NCI-H460 (cell line): ENCODE measurements at places on chromosomes 3 and 15.
A peak's percentile ranks its signal among the peaks of the same experiment; 100 is the strongest.

- no peak for DNase-seq
Observed at GRCh38 chr3:128991355-128991895, 2.5 kb downstream of the CFAP92 start.

DNA sequence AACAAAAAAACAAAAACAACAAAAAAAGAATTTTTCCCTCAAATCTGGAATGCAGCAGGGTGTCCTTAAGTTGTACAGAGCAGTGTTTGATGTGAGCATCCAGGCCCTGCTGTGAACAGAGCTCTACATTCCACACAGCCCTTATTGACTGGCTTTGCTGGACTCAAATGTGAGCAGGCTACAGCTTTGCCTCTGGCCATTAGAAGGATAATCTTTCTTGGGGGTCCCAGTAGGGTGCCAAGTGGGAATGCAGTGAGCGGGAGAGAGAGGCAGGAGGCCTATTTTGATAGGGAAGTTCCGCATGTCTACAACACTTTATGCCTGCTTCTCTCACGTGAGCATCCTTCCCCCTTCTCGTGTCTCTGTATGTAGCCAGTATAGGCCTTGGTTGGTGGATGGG, 34.4 kb upstream of the TPRG1 start:
- DNase-seq: no peak

DNA sequence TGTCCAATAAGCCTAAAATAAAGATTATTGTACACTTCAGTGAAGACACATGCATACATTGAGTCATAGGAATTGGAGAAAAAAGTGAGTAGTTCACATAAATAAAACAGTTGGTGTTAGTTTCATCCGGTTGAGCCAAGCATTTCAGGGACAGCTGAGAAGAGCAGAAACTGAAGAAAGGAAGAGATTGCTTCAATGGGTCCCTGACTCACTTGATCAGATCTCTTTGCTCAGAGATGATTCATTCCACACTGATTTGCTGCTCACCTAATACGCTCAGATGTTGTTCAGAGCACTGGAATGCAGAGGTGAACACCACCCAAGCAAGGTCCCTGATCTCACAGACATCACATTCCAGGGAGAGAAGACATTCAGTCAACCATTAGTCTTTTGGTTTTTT, 93.7 kb downstream of the RAD18 start:
- DNase-seq: peak; percentile 41

DNA sequence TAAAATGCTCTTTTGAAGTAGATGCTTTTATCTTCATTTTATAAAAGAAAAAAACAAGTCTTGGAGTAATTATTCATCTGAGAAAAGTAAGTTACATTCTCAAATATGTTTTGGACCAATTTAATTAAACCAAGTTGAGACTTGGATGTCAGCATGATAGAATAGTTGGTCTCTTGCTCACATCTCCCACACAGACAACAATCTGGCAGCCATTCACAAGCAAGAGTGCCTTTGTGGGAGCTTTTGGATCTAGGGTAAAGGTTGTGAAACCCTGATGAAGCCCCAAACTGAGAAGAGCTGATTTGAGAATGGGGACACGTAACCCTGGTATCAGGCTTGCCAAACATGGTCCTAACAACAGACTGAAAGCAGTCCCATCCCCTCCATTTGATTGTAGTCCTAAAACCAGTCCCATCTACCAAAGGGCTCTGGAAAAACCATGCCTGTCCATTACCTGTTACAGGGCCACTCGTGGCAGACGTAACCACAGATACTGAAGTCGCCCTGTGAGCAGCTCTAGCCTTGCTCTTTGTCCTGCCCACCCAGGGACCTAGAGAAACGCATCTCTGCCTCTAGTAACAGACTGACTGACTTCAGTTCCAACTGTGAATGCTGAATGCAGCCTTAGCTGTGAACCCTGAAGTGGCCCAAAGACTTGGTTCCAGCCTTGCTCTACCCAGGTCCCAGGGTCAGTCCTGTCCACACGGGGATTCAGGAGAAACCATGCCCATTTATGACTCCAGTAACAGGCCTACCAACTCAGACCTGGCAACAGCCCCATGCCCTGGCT, 145.5 kb upstream of the SYNPR start:
- no peak for DNase-seq

- no peak for DNase-seq
Observed at GRCh38 chr3:30607032-30607833, 832 bp downstream of the TGFBR2 start.

- DNase-seq: no peak
Observed at GRCh38 chr3:133295199-133295901, 104.5 kb upstream of the BFSP2 start.
